ENCODE measurements at places on chromosomes 12 and 14.

GRCh38 chr12:89470741-89471509 is 53.7 kb downstream of the GALNT4 start:
- no peak for DNase-seq

GRCh38 chr12:33323823-33324222 is 115.8 kb downstream of the SYT10 start:
- DNase-seq, result no peak

DNA sequence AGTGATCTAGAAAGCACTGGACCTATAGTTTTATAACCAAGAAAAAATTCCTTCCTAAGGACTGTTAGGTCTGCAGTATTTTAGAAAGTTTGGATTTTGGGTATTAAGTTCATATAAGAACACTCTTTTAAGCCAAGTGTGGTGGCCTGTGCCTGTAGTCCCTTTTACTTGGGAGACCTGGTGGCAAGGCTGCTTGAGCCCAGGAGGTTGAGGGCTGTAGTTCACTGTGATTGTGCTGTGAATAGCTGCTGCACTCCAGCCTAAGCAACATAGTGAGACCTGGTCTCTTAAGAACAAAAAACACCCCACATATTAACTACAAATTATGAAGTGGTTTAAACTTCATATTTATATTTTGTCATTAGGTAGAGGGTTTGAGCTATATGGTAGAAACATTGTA is 9.7 kb downstream of the DNM1L start:
- no peak for DNase-seq

DNA sequence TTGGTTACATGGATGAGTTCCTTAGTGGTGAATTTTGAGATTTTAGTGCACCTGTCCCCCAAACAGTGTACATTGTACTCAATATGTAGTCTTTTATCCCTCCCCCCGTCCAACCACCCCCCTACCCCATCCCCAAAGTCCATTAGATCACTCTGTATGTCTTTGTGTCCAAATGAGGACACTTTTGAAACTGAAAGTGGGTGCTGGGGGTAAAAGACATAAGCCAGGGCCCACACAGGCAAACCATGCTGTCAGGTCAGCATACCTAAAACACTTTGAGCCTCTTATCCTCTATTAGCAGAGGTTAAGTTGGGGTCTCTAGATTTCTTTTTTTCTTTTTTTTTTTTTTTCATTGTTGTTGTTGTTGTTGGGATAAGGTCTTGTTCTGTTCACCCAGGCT is 31.3 kb upstream of the KICS2 start:
- no peak for DNase-seq

- no peak for DNase-seq
Measured at GRCh38 chr14:45907782-45908181, 654.8 kb upstream of the MIS18BP1 start.

- no peak for DNase-seq
Measured at GRCh38 chr14:87575378-87575777, 417.6 kb downstream of the GALC start.

GRCh38 chr12:76878099-76878898 is 520 bp downstream of the CSRP2 start:
- no peak for DNase-seq

- DNase-seq, result no peak
Measured at GRCh38 chr14:100723135-100723829, 3.4 kb upstream of the DLK1 start.

DNA sequence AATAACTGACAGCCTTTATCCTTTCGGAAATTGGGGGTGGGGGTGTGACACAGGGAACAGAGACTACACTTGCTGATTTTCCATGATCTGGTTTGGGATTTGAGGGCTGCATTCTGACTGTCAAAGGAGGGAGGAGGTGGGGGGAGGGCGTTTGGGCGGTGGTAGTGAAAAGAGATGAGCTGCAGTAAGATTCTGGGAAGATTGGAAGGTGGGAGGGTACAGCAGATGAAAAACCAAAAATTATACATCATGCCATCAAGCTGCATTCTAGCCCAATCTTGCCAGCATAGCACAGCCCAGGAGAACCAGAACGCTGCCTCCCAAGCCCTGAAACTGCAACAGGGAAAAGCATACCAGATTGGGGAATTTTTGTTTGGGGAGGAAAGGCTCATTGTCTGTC is 2.4 kb downstream of the RND1 start:
- no peak for DNase-seq

DNA sequence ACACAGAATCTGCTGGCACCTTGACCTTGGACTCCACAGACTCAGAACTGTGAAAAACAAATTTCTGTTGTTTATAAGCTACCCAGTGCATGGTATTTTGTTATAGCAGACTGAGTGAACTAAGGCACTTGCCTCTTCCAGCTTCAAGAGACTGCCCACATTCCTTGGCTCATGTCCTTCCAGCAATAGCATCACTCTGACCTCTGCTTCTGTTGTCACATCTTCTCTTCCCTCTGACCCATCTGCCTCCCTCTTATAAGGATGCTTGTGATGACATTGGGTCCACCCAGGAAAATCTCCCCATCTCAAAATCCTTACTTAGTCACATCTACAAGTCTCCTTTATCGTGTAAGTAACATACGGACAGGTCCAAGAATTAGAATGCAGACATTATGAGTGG is 200.4 kb downstream of the PIK3C2G start:
- DNase-seq, result no peak

DNA sequence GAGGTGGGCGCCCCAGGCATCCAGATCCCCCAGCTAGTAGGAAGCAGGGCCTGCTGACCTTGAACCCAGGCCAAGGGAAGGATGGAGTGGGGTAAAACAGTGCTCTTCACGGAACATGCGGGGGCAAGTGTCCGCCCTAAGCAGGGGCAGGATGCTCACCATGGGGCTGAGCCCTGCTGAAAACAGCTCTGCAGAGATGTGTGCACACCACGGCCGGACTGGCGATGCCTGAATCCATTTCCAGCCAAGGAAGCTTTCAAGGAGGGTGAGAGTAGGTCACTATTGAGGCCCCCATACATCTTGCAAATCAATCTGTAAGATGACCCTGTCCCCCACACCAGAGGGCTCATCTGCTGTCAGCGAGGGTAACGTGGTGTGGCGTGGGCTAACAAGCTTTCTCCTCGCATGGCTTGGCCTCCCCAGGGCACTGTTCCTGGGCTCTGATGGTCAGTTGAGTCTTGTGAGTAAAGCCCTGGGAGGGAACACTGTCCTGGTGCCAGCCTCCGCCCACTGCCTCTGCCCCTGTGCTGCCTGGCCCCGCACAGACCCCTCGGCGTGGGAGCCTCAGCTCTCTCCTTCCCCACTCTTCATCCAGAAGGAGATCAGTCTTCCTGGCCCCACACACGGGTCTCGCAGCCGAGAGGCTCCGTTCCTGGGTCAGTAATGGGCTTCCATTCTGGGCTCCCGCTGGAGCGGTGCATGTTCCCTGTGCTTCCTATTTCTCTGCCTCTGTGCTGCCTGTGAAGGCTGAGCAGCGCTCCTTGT is 69.1 kb downstream of the CCDC92 start:
- no peak for DNase-seq

GRCh38 chr14:77198561-77198960 is 17.0 kb downstream of the TMEM63C start:
- DNase-seq, result no peak

Measured in activated CD4-positive, alpha-beta memory T cell treated with anti-CD3 and anti-CD28 coated beads, Interleukin-2, amount 10 ng/mL, durations not matched to agents 7 days and 5 days (primary cell).